Lung microvascular endothelial cell (primary cell): ENCODE measurements at places on chromosomes 6 and 20. TPM values are rescaled to one million over a fixed set of nuclear protein-coding genes. Genes with fewer than 3 reads are reported as not detected.
A peak's percentile ranks its signal among the peaks of the same experiment; 100 is the strongest.

Gene TDRD6
- total RNA-seq = under 0.01 TPM in 1 of 2 replicates, not detected in the other

Gene PPIL6
- total RNA-seq = 0.22 and 0.60 TPM in 2 replicates

Gene LPA
- total RNA-seq = not detected in 2 replicates

DNA sequence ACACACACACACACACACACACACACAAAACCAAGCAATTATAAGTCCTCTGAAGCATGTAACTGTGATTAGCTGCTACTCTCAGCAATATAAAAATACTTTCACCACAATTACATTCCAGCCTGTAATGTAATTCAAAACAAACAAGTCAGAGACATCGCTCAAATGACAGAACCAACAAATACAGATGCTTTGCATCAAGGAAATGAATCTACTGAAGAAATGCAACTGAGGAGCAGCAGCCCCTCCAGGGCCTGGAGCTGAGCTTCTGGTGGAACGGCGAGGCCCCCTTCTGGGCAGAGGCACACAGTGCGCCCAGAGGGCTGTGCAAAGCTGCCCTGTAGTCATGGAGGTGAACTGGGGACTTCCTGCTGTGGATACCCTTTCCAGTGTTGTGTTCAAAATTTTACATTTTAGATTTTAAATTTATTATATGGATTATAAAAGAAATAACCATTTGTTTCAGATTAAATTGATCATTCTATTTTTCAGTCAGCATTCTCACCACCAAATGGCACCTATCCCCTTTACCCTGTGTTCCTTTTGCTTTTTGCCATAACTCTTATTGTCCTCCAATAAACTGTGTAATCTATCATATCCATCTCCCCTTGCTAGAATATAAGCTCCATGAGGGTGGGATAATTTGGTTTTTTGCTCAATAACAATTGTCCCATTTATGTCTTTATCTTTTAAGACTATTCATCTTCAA is 23.2 kb downstream of the ADAT2 start:
- DNase-seq = peak; percentile 74

DNA sequence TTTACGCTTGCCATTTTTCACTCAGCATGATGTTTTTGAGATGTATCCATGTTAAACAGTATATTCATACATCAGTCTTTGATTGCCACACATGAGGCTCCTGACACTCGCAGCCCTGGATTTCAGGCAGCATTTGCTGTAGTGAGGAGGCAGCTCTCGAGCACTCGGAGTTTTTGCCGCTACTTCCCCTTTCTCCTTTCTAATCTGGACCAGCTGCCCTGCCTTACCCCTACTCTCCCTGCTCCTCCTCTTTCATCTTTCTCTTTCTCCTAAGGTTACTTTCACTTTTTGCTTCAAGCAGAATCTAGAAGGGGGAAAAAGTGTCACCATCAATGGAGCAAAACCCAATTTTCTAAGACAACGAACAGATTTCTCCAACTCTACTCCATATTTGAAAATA is 5.9 kb upstream of the CST3 start:
- no peak for DNase-seq

GRCh38 chr6:80434691-80435350 is 328.4 kb downstream of the BCKDHB start:
- DNase-seq = no peak

- DNase-seq = no peak
These were observed 257.4 kb downstream of the MAFB start for GRCh38 chr20:40431611-40432010.

GRCh38 chr6:148700741-148701311 is 46.0 kb upstream of the UST start:
- peak; percentile 8 for DNase-seq
